ENCODE measurements at places on chromosomes 1 and 21.

- DNase-seq = peak; percentile 7
These were observed 21.7 kb upstream of the ABCD3 start for GRCh38 chr1:94396356-94397010.

- no peak for DNase-seq
These were observed 28.4 kb downstream of the TRIM33 start for GRCh38 chr1:114482585-114482984.

DNA sequence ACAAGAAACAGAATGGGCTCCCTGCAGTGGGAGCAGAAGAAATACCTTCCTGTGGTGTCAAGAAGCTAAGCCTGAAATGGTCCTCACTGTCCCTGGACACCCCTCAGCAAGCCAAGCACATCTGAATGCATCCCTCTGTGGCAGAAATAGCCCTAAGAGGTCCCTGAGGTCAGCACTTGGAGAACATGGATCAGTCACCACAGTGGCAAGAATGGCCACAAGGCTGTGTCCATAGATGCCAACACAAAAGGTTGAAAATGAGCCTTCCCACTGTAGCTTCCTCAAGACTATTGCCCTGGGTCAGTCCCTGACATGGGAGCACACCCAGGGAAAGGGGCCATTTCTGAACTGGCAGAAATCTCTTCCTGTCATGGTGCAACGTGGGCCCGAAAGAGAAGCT lies 27.7 kb downstream of the PSMG1 start:
- DNase-seq = no peak

GRCh38 chr1:223338811-223339746 lies 24.9 kb downstream of the SUSD4 start:
- DNase-seq = no peak

Measured in tongue (tissue), 3 donors.